NCI-H226 (cell line): ENCODE measurements at places on chromosomes 2 and 18.

DNA sequence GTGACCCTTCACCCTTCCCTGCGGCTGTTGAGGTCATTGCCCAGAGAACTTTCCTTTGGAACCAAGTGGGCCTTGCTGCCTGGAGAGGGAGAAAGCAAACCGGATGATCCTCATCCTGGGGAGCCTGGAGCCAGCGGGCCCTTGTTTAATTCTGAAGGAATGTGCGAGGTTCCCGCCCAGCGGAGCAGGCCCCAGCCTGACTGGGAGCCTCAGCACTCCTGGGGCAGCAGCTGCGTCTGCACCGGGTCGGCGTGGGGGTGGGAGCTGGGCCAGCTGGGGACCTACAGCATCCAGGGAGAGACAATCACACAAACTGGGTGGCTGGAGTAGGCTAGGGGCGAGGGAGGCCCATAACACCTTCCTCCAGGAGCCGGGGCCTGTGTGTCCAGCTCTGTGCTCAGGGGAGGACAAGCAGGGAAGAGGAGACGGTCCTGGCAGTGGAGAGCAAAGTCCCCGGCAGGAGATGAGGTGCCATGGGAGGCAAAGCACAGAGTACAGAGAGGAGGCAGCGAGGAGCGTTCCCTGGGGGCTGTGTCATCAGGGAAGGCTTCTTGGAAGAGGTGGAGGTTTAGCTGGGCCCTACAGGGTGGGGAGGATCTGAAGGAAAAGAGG, 61.9 kb upstream of the HAAO start:
- DNase-seq, result no peak

GRCh38 chr2:238908960-238909951, 61.4 kb downstream of the TWIST2 start:
- no peak for DNase-seq

GRCh38 chr18:32530947-32531651, 60.4 kb upstream of the GAREM1 start:
- peak; percentile 65 for DNase-seq

- DNase-seq, result no peak
Measured at GRCh38 chr2:14125624-14126293, 506.8 kb upstream of the LRATD1 start.

GRCh38 chr2:88903749-88904353, 212.4 kb downstream of the RPIA start:
- no peak for DNase-seq

DNA sequence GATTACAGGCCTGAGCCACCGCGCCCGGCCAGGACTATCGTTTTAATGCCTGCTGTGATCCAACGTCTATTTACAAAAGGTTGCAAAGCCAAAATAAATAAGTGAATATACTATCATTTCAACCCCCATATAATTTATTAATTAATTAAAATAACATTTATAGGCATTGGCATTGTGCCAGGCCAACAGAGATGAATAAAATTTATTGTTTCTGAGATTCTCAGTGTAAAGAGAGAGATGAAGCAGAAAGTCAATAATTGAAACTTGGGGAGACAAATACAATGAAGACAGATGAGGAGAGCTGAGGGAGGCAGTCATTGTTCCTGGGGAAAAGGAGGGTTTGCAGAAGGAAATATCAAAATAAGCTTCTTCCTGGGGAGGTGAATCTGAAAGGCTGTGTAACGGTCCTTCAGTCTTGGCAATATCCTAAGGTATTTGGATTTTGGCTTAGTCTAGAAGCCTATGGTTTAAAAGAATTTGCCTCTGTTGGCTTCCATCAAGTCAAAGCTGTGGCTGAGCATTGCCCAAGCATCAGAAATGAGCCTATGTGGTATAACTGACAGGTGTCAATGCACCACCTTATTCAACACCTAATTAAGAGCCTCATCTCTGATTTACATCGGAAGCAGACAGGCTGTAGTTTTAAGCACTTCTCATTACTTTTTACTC, 31.5 kb downstream of the KCNE4 start:
- no peak for DNase-seq

GRCh38 chr2:240233885-240234502, 93.5 kb upstream of the OTOS start:
- no peak for DNase-seq

- no peak for DNase-seq
Measured at GRCh38 chr2:235939471-235939870, 228.7 kb downstream of the GBX2 start.
